ENCODE measurements at places on chromosomes 6 and 20.

GRCh38 chr6:44268095-44268628 lies 2.1 kb upstream of the TMEM151B start:
- no peak for DNase-seq

DNA sequence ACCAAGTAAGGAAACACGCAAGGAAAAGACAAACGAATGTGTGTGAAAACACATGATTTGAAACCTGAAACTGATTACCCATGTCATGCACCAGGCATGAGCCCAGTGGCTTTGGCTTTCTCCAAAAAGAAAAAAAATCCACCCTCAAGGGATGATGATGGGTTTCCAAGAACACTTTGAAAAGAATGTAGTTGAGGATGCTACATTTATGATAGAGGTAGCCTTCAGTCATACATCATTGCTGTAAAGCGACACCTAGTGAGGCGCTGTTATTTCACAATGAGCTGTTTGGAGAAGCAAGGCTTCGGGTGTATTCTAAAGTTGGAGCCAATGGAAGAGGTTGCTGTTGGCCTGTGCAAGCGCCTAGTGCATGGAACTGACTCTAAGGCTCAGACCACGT lies 124.9 kb downstream of the SCML4 start:
- no peak for DNase-seq

GRCh38 chr6:79911992-79912391 lies 35.4 kb downstream of the ELOVL4 start:
- no peak for DNase-seq

DNA sequence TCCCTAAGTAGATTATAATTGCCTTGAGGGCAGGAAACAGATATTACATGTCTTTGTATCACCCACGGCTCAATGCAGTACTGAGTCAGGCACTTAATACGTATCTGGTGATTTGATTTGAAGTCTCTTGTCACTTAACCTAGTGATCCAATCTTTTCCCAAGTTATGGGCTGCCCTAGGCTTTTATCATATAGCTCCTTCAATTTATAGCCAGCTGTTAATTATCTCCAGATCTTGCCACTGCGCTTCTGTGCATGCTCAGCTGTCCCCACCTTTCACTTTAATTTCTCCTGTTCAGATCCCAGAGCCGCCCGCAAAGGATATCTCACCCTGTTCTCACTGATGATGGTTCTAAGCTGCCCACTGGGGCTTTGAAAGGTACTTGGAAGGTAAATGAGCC lies 41.9 kb downstream of the SNHG17 start:
- no peak for DNase-seq

- DNase-seq: no peak
Observed at GRCh38 chr20:25726357-25726756, 29.7 kb upstream of the ZNF337 start.

GRCh38 chr6:155313602-155314091 lies 637 bp downstream of the TFB1M start:
- DNase-seq: no peak

DNA sequence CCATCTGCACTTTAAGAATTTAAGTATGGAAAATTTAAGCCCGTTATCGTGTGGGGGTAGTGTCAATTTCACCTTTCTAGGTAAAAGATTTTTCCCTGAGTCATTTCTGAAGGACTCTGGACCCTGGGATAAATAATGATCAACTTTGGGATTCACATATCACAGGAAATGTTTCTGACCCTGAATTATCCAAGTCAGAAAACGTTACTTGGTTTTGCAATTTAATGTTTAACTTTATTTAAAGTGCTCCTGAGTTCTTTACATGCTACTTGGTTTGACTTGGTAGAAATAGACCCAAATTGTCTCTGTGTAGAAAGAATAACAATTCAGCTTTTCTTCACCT lies 1.5 kb upstream of the SLC17A3 start:
- no peak for DNase-seq

DNA sequence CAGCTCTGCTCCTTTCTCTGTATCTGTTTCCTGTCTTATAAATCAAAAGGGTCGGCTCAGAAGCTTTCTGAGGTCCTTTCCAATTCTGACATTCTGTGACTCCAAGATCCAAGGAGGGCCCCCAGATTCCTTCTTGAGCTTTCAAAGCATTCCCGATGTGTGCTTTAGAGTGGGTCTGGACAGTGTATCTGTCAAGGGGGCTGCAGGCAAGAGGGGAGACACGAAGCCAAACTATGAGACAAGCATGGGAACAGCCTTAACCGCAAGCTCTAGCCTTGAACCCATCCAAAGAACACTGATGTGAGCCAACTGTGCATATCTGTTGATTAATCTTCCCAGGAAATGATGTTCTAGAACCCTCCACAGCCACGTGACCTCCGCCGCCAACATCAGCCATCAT lies 73.8 kb downstream of the TSHZ2 start:
- DNase-seq: no peak

DNA sequence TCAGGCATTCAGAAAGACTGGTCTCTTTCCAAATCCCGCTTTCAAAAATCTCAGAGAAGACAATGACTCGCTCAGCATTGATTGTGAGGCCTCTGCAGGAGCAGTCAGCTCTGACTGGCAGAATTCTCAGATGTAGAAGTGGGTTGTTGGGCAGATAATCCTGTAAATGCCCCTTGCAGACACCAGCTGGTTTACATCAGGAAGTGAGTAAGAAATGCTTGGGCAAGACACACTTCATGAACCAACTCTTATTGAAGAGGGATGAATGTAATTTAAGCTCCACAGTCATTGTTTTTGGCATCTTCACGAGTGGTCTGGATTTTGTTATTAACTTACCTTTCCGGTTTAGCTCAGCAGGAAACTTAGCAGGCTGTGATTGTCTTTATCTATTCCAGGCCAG lies 166.6 kb downstream of the PLCB4 start:
- no peak for DNase-seq

GRCh38 chr20:1734269-1734858 lies 76.8 kb upstream of the SIRPG start:
- no peak for DNase-seq

DNA sequence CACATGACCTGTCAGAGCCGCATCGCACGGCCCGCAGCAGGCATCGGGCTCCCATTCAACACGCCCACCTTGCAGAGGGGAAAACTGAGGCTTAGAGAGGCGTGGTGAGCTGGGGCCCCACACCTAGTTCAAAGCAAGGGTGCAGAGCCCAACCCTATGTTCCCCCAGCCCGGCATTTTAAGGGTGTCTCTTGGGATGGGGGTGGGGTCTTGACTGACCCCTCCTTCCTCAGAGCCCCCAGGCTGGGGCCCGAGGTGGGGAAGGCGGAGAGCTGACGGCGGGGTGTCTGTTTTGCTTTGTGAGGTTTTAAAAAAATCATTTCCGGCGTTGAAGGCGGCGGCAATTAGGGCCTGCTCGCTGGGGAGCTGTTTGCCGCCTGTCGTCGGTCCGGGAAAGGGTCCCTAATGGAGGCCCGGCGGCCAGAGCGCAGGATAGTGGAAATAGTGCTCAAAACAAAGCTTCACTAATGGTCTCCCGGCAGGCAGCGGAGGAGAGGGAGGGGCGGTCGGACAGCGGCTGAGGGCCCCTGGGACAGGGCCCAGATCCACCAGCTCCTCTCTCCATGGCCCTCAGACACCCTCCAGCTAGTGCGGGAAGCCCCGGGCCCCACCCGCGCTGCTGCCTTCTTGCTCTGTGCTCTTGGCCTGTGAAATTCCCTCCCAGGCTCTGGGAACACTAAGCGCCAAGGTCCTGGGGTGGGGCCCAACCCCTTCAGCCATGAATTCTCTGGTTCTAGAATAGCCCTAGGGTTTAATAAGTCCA lies 11.9 kb downstream of the VSTM2L start:
- DNase-seq: no peak

DNA sequence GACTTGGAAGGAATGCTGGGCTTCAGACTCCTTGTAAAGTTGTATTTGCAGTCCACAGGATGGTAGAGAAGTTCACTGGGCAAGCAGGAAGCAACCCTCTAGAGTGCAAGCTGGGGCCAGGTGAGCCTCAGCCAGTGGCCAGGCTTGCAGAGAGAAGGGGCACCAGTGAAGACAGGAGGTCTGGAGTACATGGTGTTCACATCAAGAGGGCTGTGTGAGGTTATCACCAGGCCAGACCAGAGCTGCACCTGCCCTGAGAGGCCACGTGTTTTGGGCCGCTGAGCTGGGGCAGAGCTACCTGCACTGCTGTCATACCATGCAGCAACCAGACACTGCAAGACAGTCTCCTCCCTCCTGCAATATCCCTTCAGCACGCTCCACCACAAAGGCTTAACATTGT lies 79.0 kb downstream of the SH3BGRL2 start:
- no peak for DNase-seq

- DNase-seq: no peak
Observed at GRCh38 chr6:42963179-42963854, 2.8 kb downstream of the GNMT start.

GRCh38 chr6:43978473-43979346 lies 148.5 kb downstream of the MRPL14 start:
- no peak for DNase-seq

- DNase-seq: no peak
Observed at GRCh38 chr6:83008626-83009025, 57.0 kb downstream of the UBE3D start.

DNA sequence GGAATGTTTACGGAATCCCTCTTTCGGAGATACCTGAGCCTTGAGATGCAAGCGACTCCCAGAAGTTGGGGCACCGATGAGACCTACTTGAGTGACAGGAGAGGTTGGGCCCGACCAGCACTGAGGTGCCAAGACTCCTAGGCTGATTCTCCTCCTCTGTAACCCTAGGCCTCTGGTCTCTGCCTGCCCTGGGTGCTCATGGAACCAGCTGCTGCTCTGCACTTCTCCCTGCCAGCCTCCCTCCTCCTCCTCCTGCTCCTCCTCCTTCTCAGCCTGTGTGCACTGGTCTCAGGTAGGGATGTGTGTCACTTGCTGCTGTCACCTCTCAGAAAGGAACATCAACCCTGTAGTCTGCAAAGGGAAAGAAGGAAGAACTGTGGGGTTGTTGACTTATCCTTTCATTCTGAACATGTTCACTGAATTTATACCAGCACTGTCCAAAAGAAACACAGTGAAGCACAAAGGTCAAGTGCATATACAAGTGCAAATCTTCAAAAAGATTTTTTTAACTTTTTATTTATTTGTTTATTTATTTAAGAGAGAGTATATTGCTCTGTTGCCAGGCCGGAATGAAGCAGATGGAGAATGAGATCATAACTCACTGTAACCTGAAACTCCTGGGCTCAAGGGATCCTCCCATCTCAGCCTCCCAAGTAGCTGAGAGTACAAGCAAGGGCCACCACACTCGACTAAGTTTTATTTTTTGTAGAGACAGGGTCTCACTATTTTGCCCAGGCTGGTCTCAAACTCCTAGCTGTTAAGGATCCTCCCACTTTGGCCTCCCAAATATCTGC lies 913 bp downstream of the BTN2A2 start:
- DNase-seq: no peak

GRCh38 chr20:5606350-5606749 lies 143.9 kb upstream of the SHLD1 start:
- DNase-seq: no peak

- DNase-seq: no peak
Observed at GRCh38 chr6:41967312-41968287, 26.0 kb upstream of the CCND3 start.

GRCh38 chr20:57908704-57909630 lies 199.2 kb upstream of the PMEPA1 start:
- no peak for DNase-seq

DNA sequence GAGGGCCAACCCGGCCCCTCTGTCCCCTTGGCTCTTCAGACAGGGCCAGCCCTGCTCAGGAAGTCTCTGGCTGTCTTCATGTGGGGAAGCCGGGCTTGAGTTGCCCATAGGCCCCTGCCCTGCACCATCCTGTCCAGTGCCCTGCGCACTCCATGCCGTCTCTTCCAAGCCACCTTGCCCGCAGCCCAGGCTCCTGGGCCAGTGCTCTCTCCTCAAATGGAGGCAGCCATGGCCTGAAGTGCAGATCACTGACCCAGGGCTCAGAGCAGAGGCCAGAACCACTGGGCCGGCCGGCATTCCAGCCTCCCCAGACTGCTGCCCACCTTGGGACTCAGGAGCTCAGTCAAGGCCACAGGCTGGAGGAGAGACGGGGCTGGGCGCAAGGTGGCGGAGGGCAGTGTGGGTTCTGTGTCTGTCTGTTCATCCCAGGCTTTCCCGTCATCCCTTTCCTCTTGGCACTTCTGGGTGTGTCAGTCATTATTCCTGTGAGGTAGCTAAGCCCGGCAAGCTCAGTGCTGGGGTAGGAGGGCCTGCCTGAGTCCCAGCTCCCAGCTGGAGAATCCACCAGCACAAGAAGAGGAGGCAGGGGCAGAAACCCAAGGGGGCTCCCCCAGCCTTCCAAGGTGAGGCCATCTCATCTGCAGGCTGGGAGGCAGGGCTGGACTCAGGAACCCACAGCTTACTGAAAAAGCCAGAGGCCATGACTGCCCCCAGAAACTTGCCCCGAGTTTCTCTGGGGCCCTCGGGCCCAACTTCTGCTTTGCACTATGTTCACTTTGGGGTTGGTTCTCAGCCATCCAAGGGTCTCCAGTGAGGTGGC lies 22.4 kb downstream of the SDCBP2 start:
- DNase-seq: no peak

DNA sequence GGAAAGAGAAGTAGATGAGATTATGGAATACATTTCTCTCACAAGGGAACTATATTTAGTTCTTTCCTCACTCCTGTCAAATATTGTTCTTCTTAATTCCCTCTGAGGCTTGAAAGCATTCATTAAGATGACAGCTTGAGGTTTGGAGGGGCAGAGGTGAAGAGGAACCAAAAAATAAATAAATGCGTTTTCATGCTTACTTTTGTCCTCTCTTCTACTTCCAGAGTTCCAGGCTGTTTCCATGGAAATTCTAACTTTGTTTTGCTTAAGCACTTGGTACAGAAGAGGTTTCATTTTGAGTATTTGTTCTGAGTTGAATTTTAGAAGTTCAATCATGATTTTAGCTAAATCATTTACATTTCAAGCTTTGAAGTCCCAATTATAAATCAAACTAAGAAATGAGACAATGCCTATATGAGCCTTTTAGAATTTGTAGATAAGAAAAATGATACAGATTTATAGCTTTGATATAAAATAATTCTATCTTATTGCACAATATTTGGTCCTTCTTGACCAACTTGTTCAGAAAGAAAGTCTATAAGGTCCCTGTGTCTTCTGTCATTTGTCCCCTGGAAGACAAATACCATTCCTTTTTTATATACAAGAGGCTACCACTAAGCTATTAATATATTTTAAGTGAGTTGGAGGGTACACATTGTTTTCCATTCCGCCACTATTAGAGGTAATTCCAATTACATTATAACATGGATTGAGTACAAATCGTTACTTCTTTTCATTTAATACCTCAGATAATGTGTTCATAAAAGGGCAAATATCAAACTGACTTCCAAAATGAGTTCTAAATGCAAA lies 16.3 kb downstream of the RBM24 start:
- DNase-seq: no peak

DNA sequence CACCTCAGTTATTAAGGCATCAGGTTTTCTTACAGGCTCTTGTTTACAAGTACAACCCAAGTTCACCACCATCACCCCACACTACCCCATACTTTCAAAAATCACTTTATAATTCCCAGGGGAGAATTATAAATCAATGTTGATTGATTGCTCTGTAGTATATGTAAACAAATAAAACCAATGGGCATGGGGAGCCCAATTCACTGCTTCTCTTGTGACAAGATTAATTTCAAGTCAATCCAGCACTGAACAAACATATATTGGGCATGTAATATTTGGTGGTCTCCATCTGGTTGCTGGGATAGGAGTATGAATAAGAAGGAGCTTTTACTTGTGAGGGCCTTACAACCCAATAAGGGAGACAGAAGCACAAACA lies 95.8 kb downstream of the CLVS2 start:
- DNase-seq: no peak

All from stimulated activated CD8-positive, alpha-beta memory T cell treated with anti-CD3 and anti-CD28 coated beads, Interleukin-4, amount 100 ng/mL, for 24 hours (primary cell).